Activated T-helper 9 cell treated with anti-CD3 and anti-CD28 coated beads, Interleukin-2, amount 50 U/mL, for 16 hours (primary cell): ENCODE measurements at places on chromosomes 16 and 17.

DNA sequence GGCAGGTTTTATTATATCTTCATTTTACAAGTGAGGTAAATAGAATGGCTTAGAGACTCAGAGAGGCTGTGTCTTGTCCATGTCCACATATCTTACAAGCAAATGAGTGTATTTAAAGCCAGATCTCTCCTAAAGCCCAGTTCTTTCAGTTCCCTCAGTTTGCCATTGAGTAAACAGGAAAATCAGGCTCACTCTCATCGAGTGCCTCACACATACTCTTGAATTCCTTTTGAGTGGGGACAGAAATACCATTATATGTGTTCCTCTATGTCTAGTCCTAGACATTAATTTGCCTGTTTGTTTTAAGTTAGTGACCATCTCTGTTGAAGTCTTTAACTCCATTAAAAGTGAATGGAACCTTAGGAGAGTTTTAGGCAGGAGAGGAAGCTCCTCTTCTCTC, 40.1 kb downstream of the BPTF start:
- no peak for DNase-seq

- no peak for DNase-seq
These were observed 27.6 kb downstream of the PRKAR1A start for GRCh38 chr17:68539548-68540467.

- DNase-seq = no peak
These were observed 89.8 kb upstream of the ZNF750 start for GRCh38 chr17:82929676-82930042.

- no peak for DNase-seq
These were observed 35.7 kb downstream of the TMC6 start for GRCh38 chr17:78092794-78093324.

DNA sequence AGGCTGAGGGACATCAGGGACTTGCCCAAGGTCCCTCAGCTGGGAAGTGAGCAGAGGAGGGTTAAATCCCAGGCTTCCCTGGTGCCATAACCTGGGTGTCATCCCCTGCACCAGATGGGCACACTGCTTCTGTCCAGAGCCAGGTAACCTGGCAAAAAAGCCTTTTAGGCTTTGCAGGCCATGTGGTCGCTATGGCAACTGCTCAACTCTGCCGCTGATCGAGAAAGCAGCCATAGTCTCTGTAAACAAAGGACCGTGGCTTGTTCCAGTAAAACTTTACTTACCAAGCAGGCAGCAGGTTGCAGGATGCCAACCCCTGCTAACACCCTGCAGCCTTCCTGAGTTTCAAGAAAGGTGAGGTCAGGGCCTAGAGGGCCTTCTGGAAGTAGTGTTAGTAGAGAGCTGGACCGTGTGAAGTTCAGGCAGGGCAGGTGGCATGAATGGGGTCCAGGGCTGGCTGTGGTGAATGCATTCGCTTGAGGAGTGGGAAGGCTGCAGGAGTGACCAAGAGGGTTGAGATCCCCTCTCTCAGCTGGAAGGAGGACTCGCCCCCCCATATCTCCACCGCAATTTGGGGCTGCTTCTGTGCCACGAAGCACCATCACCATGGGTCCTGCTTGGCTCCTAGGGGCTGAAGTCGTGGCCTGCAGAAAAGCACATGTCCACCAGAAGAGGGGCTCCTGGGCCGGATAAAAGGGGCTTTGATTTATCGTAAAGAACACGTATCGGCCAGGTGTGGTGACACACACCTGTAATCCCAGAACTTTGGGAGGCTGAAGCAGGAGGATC, 91.3 kb downstream of the SOCS1 start:
- DNase-seq = no peak
